ENCODE measurements at places on chromosomes 6 and 20.

- DNase-seq = no peak
Measured at GRCh38 chr6:30688569-30688968, 2.1 kb upstream of the PPP1R18 start.

DNA sequence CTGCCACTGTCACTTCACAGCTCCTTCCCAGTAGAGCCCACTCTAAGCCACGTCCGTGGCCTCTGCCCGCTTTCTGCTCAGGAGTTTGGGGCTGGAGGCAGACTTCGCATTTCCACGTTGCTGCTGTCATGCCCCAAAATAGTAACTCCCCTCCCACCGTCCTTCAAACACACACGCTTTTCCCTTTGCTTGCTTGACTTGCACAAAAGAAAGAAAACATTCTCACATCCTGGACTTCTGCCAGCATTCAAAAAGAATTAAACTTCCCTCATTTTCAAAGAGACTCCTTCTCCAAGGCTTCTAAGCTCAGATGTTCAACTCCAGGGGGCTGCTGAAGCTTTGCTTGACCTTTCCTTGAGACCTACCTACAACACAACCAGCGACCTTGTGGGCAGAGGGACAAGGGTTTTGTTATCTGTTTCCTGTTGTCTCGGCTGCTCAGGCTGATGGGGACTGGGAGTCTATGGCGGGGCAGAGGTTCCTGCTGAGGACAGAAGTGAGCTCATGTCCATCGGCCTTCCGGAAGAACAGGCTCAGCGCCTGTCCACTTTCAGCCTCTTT lies 263.8 kb upstream of the FOXQ1 start:
- no peak for DNase-seq

DNA sequence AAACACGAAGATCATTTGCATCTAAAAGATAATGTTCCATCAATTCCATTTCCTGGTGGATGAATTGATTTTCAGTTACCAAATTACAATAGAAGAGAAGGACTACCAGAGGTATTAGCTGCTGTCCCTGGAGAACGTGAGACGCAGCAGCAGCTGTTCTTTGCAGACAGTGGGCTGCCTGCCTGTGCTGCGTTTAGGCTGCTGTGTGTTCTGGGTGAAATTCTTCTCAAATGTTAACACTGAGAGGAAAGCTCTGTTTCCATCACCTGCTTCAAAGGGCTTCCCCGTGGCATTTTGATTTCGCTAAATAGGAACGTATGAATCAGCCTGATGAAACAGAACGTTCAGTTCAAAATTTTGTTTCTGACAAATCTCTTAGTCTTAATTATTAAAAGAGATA lies 362.2 kb downstream of the C6orf118 start:
- no peak for DNase-seq

DNA sequence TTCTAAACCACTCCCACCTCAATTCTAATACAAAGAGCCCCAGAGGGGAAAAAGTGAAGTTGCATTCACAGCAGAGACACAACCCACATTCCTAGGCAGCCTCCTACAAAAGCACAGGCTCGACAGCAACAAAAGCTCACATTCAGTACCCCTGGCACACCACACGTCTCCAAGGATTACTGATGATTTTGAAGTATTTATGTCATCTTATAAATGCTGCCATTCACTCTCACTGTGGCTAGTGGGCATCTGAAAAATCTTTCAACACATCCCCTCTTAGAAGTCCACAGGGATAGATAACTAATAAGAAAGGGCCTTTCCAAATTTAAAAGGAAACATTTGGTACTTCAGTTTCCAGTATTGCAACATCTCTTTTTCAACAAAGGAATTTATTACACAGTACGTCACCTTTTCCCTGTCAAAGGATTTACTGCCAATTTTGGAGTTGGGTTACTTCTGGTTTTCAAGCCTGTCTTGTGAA lies 146.7 kb downstream of the TASP1 start:
- DNase-seq = no peak

GRCh38 chr20:7990385-7990784 lies 29.2 kb downstream of the TMX4 start:
- DNase-seq = no peak

- no peak for DNase-seq
Measured at GRCh38 chr20:52941808-52942207, 30.4 kb upstream of the TSHZ2 start.

GRCh38 chr6:137743493-137743892 lies 123.6 kb upstream of the TNFAIP3 start:
- DNase-seq = no peak

Data from stimulated activated CD4-positive, alpha-beta T cell treated with anti-CD3 and anti-CD28 coated beads, Interleukin-4, amount 100 ng/mL, for 24 hours (primary cell).